A549 treated with GW870086 at 1 μM for 4 hours (cell line): ENCODE measurements at places on chromosomes 6 and 20. TPM values are rescaled to one million over a fixed set of nuclear protein-coding genes. Genes with fewer than 3 reads are reported as not detected.

Gene IER3
- total RNA-seq = 66.7 to 100 TPM (median 95.1 TPM) in 5 replicates

Gene TRIM10
- total RNA-seq = not detected in 5 replicates

Gene MAP7
- 19.8 to 22.5 TPM (median 21.8 TPM) in 5 replicates for total RNA-seq

Gene FAM184A
- not detected in 5 replicates for total RNA-seq

Gene GRM1
- total RNA-seq = 0.02 to 0.03 TPM (median 0.03 TPM) in 3 of 5 replicates, not detected in the others

Gene GTSF1L
- total RNA-seq = not detected in 5 replicates

Gene CD93
- 0.02 to 0.03 TPM in 2 of 5 replicates, not detected in the others for total RNA-seq

Gene HMGN4
- total RNA-seq = 55.9 to 81.2 TPM (median 80.0 TPM) in 5 replicates

Gene EEF1A2
- 140 to 176 TPM (median 147 TPM) in 5 replicates for total RNA-seq

Gene FOXS1
- total RNA-seq = 0.35 to 1.1 TPM (median 0.64 TPM) in 5 replicates

Gene ITPR3
- 33.8 to 49.1 TPM (median 43.2 TPM) in 5 replicates for total RNA-seq

Gene SMOC2
- not detected in 5 replicates for total RNA-seq

Gene TINAG
- not detected in 5 replicates for total RNA-seq

Gene IRAK1BP1
- 0.58 to 1.1 TPM (median 0.73 TPM) in 5 replicates for total RNA-seq

Gene ANKRD66
- total RNA-seq = not detected in 5 replicates

Gene BHLHE23
- not detected in 5 replicates for total RNA-seq

Gene NOTCH4
- total RNA-seq = 0.38 to 0.79 TPM (median 0.71 TPM) in 5 replicates

Gene TREM2
- not detected in 5 replicates for total RNA-seq

Gene GJA10
- total RNA-seq = not detected in 5 replicates

Gene RBPJL
- not detected in 5 replicates for total RNA-seq

Gene TRIM15
- total RNA-seq = not detected in 5 replicates

Gene ASCC3
- 15.8 to 19.5 TPM (median 16.8 TPM) in 5 replicates for total RNA-seq

Gene PKHD1
- total RNA-seq = not detected in 5 replicates

Gene SLC22A2
- total RNA-seq = 0.14 TPM in 1 of 5 replicates, not detected in the others

Gene TRAPPC3L
- total RNA-seq = not detected in 5 replicates

Gene FAM217A
- not detected in 5 replicates for total RNA-seq

Gene FRS3
- total RNA-seq = 2.0 to 5.1 TPM (median 2.5 TPM) in 5 replicates

Gene DDRGK1
- total RNA-seq = 77.7 to 101 TPM (median 92.0 TPM) in 5 replicates

Gene LINC00237
- not detected in 5 replicates for total RNA-seq

Gene SLC17A1
- total RNA-seq = 0.12 TPM in 1 of 5 replicates, not detected in the others

Gene PNLDC1
- total RNA-seq = 0.07 to 0.08 TPM in 2 of 5 replicates, not detected in the others

Gene ESR1
- 0.02 TPM in 1 of 5 replicates, not detected in the others for total RNA-seq

Gene VPS16
- total RNA-seq = 24.4 to 34.4 TPM (median 31.4 TPM) in 5 replicates

Gene SALL4
- 1.2 to 2.5 TPM (median 1.6 TPM) in 5 replicates for total RNA-seq

Gene ZSWIM3
- 1.3 to 1.7 TPM (median 1.5 TPM) in 5 replicates for total RNA-seq

Gene ENTPD6
- total RNA-seq = 139 to 161 TPM (median 150 TPM) in 5 replicates

Gene EYA4
- total RNA-seq = 7.8 to 11.4 TPM (median 10.0 TPM) in 5 replicates

Gene SIRPA
- 22.1 to 27.6 TPM (median 24.5 TPM) in 5 replicates for total RNA-seq

Gene TUBB2B
- total RNA-seq = 13.7 to 15.1 TPM (median 14.5 TPM) in 5 replicates

Gene HLA-DPA1
- total RNA-seq = not detected in 5 replicates

Gene MARCKS
- 11.0 to 19.6 TPM (median 17.1 TPM) in 5 replicates for total RNA-seq

Gene ECT2L
- not detected in 5 replicates for total RNA-seq

Gene RAB44
- total RNA-seq = 0.02 to 0.06 TPM (median 0.05 TPM) in 4 of 5 replicates, not detected in the other

Gene KHDC1
- 2.7 to 3.9 TPM (median 3.7 TPM) in 5 replicates for total RNA-seq

Gene MLN
- total RNA-seq = not detected in 5 replicates

Gene SPDEF
- total RNA-seq = 1.2 to 2.1 TPM (median 1.9 TPM) in 5 replicates

Gene OPRM1
- not detected in 5 replicates for total RNA-seq

Gene BPIFA1
- not detected in 5 replicates for total RNA-seq

Gene PDYN
- total RNA-seq = not detected in 5 replicates

Gene FERMT1
- total RNA-seq = 13.4 to 16.1 TPM (median 15.4 TPM) in 5 replicates

Gene PLTP
- 1.5 to 2.2 TPM (median 1.6 TPM) in 5 replicates for total RNA-seq

Gene SRSF12
- 1.6 to 2.4 TPM (median 2.3 TPM) in 5 replicates for total RNA-seq

Gene ZBTB12
- total RNA-seq = 3.1 to 4.0 TPM (median 3.5 TPM) in 5 replicates

Gene FAM209B
- 0.21 to 0.72 TPM (median 0.48 TPM) in 5 replicates for total RNA-seq

Gene B4GALT5
- 45.8 to 64.2 TPM (median 59.5 TPM) in 5 replicates for total RNA-seq

Gene HSPA12B
- total RNA-seq = 0.29 to 0.65 TPM (median 0.44 TPM) in 5 replicates

Gene LAMA2
- 0.31 to 1.2 TPM (median 0.41 TPM) in 5 replicates for total RNA-seq

Gene F13A1
- not detected in 5 replicates for total RNA-seq

Gene SAMD10
- not detected in 5 replicates for total RNA-seq

Gene LHFPL5
- 0.06 to 0.17 TPM (median 0.10 TPM) in 3 of 5 replicates, not detected in the others for total RNA-seq
